Stimulated activated CD8-positive, alpha-beta memory T cell treated with anti-CD3 and anti-CD28 coated beads, Interleukin-12 subunit alpha, Interleukin-12 subunit beta, amount 100 ng/mL, for 4 hours (primary cell): ENCODE measurements at places on chromosomes 4 and X.

GRCh38 chr4:26727844-26728243, 132.8 kb upstream of the STIM2 start:
- no peak for DNase-seq

DNA sequence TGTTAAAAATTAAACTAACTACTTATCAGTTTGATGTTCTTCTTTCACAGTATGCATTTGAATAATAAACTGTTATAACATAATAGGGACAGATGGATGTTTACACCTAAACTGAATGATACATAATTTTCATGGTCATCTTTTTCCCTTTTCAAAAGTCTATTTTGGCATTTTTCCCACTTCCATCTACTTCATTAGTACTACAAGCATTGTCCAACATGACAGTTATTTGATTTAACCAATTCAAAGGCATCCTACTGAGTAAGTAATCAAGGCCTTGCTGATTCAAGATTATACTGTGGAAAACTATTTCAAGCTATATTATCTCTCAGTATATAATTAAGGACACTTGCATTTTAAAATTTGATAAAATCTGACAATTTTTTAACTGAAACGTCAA, 212.9 kb downstream of the FAT4 start:
- no peak for DNase-seq

GRCh38 chr4:153074936-153075630, 129.2 kb upstream of the TRIM2 start:
- DNase-seq = no peak

DNA sequence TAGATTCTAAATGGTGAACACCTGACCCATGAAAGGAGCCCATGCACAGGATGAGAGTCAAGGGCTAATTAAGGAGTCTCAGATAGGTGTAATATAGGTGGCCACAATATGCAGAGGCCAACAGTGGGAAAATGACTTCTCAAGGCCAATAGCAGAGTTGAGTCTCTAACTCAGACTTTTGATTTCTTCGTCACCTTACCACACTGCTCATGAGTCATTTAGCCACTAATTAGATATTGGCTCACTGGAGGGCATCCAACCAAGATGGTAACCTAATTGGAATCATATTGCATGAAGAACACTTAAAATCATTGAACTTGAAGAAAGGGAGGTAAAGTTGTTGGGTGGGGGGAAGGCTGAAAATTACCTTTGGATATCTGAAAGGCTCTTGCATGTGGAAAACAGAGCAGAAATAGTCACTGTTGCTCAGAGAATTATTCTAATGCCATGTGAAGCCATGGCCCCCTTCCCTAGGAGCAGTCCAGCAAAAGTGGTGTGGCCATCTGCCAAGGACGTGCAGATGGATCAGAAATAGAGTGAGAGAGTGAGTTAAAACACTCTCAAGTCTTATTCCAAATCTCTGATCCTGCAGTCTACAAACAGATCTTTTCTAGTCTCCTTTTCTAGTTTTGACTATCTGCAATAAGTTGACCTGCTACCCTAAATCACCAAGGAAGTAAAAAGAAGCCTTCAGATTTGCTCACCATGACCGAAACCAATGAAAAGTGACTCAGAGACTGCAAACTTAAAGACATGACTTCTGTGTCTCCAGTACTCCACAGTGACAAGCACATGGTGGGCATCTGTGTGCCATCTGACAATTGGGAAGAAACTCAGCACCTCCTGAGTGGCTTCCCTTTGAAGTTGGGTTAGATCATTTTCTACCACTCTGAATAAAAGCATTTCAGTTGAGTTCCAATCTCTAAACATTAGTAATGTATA, 93.9 kb upstream of the C1QTNF7 start:
- no peak for DNase-seq

GRCh38 chrX:19795307-19795706, 92.1 kb downstream of the SH3KBP1 start:
- DNase-seq = no peak

DNA sequence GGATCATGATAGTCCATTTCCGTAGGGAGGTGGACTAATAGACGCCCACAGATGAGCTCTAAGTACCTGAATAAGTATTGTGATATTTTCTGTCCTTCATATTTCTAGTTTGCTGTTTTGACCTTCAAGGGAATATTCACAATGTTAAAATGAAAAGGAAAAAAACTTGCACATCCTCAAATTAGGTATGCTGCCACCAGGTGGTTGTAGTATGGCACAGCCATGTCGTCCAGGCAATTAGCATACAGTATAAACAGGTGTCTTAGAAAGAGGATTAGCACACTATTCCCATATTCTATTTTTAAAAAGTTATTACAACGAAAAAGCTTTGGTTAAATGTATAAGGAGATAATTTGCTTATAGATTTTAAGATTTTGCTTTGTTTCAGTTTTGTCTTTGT, 802.0 kb downstream of the RPA4 start:
- no peak for DNase-seq

DNA sequence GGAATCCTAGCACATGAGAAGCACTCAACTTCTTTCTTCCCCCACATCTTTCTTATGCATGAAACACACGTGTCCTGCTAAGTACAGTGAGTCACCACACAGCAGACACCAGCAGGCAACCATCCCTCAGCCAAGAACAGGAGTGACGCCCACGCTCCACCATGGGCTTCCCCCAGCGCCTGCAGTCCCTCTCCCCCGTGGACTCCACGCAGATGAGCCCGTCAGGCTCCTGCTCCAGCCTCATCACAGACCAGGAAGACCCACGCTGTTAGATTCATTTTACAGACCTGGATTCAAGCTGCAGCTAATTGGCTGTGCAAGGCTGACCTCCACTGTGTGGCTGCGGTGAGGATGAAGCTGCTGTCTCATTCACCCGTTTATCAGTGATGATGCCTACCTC, 16.7 kb downstream of the HMX1 start:
- DNase-seq = no peak

DNA sequence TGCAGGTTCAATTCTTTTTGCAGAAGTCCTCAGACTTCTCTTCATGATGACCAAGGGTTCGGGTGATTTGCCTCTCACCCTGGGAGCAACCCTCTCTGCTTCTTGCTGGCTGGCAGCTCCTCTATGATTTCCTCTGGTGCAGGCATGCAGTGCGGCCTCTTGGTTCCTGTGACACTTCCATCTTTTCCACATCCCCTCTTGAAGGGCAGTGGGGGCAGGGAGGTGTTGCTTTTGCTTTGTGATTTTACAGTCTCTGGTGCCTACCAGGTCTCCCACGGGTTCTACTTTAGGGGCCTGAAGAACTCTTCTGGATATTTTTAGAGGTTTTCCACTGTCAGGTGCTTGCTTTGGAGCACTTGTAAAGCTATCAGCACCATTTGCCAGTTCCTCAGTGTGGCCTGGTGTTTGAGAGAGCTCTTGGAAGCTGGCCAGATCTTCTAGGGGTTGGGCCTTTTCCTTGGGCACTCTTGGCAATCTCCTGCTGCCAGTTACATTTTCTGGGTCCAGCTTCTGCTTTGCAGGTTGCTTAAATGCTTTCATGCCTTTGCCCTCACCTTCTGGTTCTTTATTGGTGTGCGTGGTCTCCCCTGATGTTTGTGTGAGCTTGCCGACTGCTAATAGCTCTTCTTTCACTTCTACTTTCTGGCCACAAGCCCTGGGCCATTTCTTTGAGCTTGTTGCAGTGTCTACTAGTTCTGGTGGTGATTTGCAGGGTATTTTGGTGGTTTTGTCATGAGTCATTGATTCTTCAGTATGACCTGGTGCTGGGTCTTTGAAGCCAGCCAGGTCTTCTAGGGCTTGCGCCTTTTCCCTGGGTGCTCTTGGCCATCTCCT, 11.5 kb upstream of the CHST7 start:
- no peak for DNase-seq

DNA sequence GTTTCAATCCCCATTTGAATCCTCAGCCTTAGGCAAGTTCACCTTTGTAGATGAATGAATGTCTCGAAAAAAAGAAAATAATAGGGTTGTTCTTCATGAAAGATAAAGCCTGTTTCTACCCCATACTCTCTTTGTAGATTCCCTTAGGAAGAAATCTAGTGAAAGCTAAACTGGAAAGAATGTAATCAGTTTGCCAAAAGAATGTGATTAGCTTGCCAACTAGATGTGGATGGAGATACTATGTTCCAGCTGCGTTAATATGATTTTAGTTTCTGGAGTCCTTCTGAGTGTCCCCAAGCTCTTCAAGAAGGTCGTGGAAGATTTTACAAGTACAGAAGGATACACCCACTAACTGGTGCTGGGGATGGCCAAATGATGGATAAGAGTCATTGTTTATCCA, 162.3 kb upstream of the EDNRA start:
- DNase-seq = no peak

- no peak for DNase-seq
Observed at GRCh38 chr4:6925357-6925836, 15.8 kb downstream of the TBC1D14 start.

- no peak for DNase-seq
Observed at GRCh38 chr4:83282049-83282535, 2.5 kb downstream of the COQ2 start.

DNA sequence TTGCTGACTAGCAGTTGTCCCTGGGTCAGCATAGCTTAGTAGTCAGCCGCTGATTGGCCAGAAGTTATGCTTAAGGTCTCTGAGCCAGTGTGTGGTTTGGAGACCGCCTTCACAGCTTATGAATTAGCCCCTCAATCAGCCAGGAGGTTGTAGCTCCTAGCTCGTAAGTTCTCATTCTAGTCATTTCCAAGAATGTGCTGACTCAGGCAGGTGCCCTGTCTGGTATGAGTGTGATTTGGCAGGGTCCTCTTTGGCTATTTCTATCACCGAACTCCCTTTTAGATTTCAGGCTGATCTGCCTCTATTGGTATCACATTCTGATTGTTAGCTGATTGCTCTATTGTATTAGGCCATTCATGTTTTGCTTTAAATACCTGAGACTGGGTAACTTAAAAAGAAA, 33.1 kb downstream of the NUDT11 start:
- no peak for DNase-seq

DNA sequence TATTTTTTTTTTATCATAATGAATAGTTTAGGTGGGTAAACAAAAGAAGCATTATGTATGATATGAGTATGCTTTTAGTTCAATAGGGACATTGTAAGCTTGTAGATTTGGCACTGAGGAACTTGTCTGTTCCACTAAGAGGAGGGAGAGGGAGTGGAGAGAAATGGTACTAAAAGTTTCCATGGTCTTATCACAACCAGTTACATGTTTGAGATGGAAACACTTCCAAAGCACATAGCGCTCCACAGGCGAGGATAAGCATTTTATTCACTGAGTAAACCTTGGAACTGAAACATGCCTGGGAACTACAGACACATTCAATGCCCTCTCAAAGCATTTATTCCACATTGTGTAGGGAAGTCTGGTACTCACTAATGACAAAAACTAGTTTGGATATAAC, 15.5 kb downstream of the MYOZ2 start:
- DNase-seq = no peak

GRCh38 chrX:68432648-68433047, 647 bp downstream of the OPHN1 start:
- no peak for DNase-seq

DNA sequence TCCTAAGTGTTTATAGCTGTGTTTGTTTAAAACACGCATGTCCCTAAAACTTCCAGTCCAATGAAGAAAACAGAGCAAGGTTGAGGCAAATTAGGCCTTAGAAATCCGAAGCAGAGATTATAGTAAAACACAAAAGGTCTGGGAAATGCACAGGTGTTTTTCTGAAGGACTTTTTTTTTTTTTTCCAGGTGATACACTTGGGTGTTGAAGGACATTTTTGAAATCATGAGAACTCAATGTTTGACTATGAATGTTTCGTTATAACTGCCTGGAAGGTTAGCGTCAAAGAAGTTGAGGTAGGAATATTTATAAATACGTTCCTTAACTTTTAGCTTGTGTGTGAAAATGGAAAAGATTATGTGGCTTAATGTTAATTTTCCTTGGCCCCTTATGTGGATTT, 45.5 kb downstream of the FHIP1A start:
- no peak for DNase-seq

- no peak for DNase-seq
Observed at GRCh38 chr4:101089168-101089567, 258.2 kb downstream of the PPP3CA start.

- DNase-seq = no peak
Observed at GRCh38 chrX:120485315-120485637, 16.2 kb upstream of the LAMP2 start.

DNA sequence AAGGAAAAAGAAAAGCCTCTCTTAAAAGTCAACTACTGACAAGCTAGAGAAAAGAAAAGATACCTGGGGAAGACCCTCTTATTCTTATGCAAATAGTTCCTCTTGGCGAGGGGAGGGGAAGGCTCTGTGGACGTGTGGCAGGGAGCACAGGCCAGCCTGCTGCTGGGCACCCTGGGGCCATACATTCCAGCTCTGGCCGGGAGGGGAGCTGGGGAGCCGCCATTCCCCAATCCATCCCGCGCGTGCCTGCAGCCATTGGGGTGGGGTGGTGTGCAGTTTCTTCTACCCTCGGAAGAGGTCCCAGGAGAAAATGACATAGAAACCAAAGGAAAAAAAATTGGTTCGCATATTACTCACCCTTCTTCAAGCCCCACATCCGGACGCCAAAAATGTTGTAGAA, 1496.4 kb downstream of the RPA4 start:
- DNase-seq = no peak

GRCh38 chr4:141739636-141740035, 103.3 kb downstream of the IL15 start:
- no peak for DNase-seq

GRCh38 chr4:183905081-183905592, at the start of gene STOX2:
Gene STOX2 (plus strand): TSS chr4:183905307. CDS start chr4:183906791, 1,484 bp downstream.
- DNase-seq = no peak

DNA sequence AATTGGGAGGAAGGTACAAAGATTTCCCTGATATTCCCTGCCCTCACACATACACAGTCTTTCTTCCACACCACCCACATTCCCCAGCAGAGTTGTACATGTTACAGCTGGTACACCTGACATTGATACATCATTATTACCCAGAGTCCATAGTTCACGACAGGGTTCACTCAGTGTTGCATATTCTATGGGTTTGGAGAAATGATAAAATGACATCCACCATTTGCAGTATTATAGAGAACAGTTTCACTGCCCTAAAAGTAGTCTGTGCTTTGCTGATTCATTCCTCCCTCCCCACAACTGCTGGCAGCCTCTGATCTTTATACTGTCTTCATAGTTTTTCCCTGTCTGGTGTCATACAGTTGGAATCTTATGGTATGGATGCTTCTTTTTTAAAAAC, 15.0 kb downstream of the AGA start:
- DNase-seq = no peak

- DNase-seq = no peak
Observed at GRCh38 chr4:155473420-155474095, 96.8 kb upstream of the MAP9 start.

- DNase-seq = no peak
Observed at GRCh38 chr4:86594559-86595425, 677 bp downstream of the PTPN13 start.

- no peak for DNase-seq
Observed at GRCh38 chr4:60884587-60884986, 315.5 kb upstream of the ADGRL3 start.
